GM12865 (cell line): ENCODE measurements at places on chromosomes 13 and 19.

DNA sequence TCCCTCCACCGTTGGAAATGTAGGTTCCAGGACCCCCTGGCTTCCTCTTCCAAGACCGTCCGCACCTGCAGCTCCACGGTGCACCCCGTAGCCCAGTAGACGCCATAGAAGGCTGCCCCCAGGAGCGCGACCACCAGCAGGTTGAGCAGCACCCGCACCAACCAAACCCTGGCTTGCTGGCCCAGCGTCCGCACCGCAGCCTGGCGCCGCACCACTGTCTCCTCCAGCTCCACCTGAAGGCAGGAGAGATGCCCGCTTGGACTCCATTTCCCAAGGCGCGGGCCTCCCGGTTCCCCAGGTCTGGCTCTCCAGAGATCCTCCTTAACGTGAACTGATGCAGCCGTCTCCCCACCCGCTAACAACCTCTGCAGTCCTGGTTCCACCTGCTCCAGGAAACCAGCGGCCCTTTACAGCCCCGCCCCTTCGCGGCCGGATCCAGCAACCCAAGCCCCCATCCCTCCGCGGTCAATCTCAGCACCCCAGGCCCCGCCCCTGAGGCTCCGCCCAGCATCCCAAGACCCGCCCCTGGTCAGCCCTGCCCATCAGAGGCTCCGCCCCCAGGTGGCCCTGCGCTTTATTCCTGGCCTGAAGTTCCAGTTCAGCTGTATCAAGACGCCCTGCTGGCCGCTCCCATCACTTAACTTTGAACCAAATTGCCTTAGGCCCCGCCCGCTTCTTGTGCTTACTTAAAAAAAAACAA is 5.0 kb upstream of the LENG1 start:
- DNase-seq = peak; percentile 53

GRCh38 chr13:76222511-76222910 is 586.4 kb downstream of the LMO7 start:
- DNase-seq = no peak

DNA sequence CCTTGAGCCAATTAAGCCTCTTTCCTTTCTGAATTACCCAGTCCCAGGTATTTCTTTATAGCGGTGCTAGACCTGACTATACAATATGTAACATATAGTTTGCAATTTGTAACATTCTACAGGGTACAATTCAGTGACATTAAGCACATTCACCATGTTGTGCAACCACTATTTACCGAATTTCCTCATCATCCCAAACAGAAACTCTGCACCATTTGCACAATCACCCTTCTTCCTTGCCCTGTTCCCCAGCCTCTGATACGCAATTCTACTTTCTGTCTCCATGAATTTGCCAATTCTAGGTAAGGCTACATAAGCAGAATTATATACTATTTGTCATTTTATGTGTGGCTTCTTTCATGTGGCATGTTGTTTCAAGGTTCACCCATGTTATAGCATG is 13.7 kb upstream of the SIGLEC10 start:
- no peak for DNase-seq

DNA sequence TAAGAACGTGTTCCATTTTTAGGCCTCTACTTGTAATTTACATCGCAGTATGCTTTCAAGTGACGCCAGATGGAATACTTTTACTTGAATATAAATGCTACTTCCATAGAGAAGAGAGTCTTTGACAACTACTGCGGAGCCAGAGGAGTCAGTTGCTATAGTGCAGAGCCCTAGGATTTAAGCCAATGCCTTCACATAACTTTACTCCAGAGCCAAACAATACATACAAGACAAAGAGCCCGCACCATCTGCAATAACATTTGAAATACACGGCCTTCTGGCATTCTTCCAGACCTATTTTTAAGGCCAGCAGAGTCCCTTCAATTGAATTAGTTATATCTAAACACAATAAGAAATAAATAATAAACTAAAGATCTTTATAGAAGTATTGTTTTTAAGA is 59.4 kb downstream of the XPO4 start:
- no peak for DNase-seq

DNA sequence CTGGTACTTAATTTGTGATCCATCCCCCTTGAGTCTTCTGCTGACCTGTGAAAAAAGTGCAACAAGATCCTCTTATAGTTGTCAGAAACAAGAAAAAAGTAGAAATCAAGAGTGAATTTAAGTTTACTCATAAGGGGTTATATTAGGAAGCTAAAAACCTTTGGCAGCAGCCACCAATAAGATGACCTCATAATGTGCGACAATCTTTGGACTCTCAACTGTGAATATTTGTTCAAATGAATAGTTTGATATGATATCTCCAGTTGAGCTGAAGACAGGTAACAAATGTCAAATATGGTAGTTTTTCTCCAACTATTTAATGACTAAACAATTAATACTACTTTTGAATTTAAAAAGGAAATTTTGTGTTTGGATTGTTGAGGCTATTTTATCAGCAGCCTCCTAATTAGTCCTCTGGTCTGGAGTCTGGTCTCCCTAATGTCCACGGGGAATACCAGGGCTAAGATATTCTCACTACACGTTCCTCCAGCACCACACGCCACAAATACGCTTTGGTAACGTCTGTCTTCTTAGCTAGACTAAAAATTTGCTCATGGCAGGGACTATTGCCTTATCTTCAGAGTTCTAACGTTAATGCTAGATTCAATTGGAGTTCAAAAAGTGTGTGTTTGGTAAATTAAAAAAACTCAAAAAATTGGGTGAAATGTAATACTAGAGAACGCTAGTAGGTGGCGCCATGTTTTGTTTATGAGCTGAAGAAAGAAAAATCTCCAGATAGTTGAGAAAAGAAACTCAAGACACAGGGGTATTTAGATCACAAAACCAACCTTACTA is 51.0 kb upstream of the PDX1 start:
- peak; percentile 28 for DNase-seq

GRCh38 chr19:56660381-56661107 is 11.0 kb downstream of the ZNF835 start:
- DNase-seq = no peak

- DNase-seq = no peak
Measured at GRCh38 chr19:50750010-50750409, 20.3 kb upstream of the GPR32 start.

- DNase-seq = peak; percentile 66
Measured at GRCh38 chr13:45705918-45706317, 3.8 kb downstream of the CBY2 start.

DNA sequence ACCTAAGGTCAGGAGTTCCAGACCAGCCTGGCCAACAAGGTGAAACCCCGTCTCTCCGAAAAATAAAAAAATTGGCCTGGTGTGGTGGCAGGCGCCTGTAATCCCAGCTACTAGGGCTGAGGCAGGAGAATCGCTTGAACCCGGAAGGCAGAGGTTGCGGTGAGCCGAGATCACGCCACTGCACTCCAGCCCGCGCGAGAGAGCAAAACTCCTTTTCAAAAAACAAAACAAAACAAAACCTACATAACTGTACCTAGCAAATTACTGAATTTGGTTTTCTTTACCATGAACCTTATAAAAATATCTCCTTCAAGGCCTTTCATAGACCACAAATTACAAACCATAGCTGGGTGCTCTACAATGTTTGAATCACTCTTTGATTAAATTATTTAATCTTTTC is 760 bp downstream of the ZNF91 start:
- peak; percentile 54 for DNase-seq

DNA sequence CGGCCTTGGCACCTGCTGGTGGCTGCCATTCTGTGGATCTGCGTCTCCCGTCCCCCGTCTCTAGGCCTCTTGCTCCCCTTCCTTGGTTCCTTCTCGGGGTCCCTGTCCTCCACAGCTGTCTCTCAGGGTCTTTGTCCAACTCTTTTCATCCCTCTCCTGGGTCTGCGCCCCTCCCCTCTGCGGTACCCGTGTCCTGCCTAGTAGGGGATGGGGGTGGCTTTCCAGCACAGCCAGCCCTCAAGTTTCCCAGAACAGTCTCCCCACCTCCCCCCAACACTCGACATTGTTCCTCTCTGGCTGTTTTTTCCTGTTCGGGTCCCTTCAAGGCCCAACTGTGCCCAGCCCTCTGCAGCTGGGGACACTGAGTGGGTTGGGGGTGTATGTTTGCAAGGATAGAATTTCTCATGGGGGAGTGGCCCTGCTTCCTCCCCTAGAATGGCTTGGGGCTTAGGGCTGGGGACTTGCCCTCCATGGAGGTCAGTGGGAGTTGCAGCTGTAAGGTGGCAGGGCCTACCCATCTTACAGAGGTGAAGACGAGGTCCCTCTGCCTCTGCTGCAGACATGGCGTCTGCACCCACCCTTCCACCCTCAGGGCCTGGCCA is 762 bp upstream of the ADM5 start:
- DNase-seq = peak; percentile 22

GRCh38 chr13:111490611-111491010 is 170.2 kb downstream of the TEX29 start:
- DNase-seq = no peak

DNA sequence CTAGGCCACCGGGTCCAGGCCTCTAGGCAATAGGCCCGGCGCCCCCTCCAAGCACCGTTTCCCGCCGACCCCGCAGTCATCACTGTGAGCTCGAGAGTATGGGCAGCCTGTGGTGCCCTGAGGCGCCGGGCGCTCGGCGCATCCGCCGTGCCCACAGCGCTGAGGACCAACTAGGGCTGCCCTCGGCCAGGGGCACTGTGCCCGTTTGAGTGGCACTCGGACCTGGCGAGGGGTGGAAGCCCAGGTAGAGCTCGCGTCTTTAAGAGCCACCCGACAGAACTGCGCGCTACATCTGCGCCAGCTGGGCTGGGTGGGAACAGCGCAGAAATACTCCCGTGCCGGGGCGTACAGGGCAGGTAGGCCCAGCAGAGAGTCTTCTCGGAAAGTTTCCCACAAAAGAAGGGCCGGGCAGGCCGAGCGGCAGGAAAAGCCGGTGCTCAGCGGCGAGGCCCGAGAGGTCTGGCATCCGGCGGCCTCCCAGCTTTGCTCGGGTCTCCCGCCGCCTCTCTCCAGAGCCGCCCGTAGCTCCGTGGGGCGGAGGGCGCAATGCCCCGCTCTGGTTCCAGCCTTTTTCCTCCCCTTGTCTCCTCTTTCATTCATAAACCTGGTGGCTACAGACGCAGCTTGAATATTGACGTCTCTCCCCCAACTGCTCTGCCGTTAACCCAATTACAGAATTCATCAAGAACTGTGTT is 5.4 kb upstream of the SOX1 start:
- no peak for DNase-seq

GRCh38 chr19:41886761-41887710 is 4.1 kb downstream of the ARHGEF1 start:
- peak; percentile 85 for DNase-seq

DNA sequence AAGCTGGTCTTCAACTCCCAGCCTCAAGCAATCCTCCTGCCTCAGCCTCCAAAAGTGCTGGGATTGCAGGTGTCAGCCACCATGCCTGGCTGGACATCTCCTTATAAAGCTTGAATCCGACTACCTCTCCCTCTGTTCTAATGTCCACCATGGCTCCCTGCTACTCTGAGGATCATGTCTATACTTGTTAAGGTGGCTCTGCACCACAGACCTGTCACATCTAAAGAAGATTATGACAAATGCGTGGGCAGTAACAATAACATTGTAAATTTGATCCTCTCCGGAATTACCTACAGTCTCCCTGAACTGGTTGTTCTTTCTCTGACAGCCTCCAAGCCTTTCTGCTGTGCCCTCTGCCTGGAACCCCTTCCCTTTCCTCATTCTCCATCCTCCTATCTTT is 1.8 kb downstream of the NXNL1 start:
- DNase-seq = no peak

DNA sequence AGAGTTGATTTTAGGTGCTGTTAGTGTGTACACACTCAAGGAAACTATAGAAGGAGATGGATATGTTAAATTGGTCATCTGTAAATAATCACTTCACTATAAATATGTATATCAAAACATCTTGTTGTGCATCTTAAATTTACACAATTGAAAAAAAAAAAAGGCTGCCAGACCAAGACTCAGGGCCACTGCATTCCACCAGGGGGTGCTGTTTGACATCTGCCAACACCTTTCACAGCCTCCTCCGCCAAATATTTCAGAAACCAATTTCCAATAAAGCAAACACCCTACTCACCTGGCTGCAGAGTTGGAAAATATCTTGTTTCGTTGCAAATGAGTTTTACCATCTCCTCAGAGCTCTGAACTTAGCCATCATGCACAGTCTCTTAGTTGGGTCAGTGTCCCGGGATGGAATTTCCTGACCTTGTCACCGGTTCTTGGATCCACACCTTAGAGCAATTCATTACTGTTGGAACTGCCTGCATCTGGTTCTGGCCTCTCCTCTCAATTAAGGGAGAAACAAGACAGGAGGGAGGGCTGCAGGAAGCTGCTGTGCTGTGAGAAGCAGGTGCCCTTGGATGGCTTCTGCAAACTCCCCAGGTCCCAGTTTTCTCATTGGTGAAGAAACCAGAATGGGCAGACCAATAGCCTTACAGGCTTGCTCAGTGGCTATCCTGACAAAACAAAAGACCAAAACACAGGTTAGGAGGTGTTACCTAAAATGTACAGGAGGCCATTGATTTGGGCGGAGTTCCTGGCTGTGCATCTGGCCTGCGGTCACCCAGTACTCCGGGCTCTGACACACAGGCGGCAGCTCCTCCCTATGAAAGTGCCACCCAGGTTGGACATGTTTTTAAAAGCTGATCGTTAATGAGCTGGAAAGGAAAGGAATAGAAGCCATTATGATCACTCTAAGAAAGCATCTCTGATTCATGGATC is 746.6 kb downstream of the UQCRFS1 start:
- peak; percentile 65 for DNase-seq

DNA sequence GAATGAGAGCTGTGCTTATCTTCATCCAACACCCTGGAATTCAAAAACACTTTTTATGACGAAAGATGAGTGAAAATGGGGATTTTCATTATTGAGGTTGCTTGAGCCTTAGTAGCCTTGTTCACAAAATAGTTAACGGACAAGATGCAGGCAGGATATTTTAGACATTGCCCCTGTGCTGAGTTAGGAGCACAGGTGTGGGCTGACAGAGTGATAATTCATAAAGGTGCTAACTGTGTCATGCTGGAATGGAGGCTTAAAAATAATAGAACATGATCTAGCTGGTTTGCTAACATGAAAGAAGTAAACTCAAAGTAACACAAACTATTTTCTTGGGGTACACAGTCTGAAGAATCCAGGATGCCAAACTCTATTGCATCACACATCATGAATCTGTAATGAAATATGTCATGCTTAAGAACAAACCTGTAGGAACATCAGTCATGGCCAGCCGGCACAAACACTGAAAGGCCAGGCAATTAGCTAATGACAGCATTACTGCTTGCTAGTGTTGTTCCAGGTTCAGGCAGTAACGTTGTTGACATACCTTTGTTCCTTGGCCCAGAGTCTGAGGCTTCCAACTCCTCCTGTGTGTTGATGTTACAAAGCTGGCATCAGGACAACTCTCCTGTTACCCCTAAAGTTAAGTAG is 55.3 kb downstream of the FRY start:
- no peak for DNase-seq

DNA sequence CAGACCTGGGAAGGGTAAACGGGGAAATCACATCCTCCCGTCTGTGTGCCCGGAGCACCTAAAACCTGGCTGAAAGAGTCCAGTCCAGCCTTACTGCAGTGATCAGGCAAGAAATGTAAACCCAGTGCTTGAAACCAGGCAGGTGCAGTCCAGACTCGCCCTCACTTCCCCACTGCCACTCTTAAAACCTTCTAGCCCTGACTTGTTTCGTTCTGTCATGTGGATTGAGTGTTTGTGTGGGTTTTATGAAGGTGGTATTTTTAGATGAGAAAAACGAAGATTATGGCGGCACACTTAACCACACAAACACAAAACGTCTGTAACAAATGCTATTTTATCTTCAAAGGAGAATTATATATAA is 839 bp upstream of the CKAP2 start:
- DNase-seq = peak; percentile 86
